Bronchial epithelial cell (primary cell): ENCODE measurements at places on chromosomes 6 and 20.

GRCh38 chr6:89574910-89575561, 63.5 kb downstream of the LYRM2 start:
- DNase-seq: peak; percentile 21

- DNase-seq: no peak
These were observed 2.6 kb downstream of the SYS1 start for GRCh38 chr20:45365444-45365970.

GRCh38 chr6:90459225-90459758, 127.6 kb downstream of the MAP3K7 start:
- DNase-seq: peak; percentile 37

GRCh38 chr20:46324379-46324778, 16.1 kb upstream of the CDH22 start:
- no peak for DNase-seq

- no peak for DNase-seq
These were observed 10.4 kb upstream of the TDRD6 start for GRCh38 chr6:46677314-46677654.

GRCh38 chr20:16115911-16116552, 457.2 kb downstream of the KIF16B start:
- no peak for DNase-seq
